ENCODE measurements at places on chromosomes 5 and 9.

DNA sequence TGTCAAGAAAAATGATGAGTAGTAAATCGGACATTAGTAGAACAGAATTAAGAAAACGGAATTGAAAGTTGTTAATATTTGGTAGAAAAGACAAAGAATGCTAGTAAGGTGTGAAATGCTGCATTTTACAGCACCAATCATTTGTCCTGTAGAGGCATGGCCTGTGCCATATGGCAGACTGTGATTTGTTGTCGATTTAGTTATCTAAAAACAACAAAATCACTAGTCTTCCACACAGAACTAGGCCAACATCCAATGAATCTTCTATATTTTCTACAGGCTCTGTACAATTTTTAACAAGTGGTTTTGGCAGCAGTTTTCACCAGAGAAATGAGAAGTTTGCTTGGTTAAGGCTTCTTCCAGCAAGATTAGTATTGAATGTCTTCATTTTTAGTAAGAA lies 10.4 kb downstream of the HNRNPK start:
- no peak overlapping the region for H3K27ac ChIP-seq
- H3K27me3 ChIP-seq, result no peaks in the 10 kb centered on the region
- no peak overlapping the region for H3K4me3 ChIP-seq
- H3K36me3 ChIP-seq, result peaks cover 53% of the 10 kb centered on the region
- no peak for DNase-seq

DNA sequence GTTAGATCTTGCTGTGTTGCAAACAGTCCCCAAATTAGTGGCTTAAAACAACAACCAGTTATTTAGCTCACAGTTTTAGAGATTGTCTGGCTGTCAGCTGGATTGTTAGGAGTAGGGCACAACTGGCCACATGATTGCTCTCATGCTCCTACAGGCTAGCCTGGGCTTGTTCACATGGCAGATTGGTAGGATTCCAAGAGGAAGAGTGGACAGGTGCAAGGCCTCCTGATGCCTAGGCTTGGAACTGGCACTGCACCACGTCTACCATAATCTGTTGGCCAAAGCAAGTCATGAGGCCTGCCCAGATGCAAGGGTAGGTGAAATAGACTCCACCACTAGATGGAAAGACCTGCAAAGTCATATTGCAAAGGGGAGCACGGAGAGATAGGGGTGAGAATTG lies 76.4 kb downstream of the ACER2 start:
- no peaks in the 10 kb centered on the region for H3K27me3 ChIP-seq
- no peak overlapping the region for H3K4me3 ChIP-seq
- DNase-seq, result no peak
- no peaks in the 10 kb centered on the region for H3K36me3 ChIP-seq
- no peaks in the 10 kb centered on the region for H3K4me1 ChIP-seq

DNA sequence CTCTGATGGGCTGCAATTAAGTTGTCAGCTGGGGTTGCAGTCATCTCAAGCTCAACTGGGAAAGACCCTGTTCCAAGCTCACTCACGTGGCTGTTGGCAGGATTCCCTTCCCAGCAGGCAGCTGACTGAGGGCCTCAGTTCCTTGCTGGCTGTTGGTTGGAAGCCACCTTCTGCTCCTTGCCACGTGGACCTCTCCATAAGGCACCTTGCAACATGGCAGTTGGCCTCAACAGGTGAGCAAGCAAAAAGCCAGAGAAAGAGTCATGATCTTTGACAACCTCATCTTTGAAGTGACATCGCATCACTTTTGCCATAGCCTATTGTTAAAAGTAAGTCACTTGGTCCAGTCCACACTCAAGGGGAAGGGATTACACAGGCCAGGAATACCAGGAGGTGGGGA lies 17.8 kb upstream of the PRELID2 start:
- no peaks in the 10 kb centered on the region for H3K36me3 ChIP-seq
- no peaks in the 10 kb centered on the region for H3K4me1 ChIP-seq
- no peak for DNase-seq
- no peaks in the 10 kb centered on the region for H3K27me3 ChIP-seq

- no peak for DNase-seq
- no peak overlapping the region for H3K27ac ChIP-seq
- H3K4me1 ChIP-seq, result peaks cover 12% of the 10 kb centered on the region
- H3K4me3 ChIP-seq, result no peak overlapping the region
- H3K36me3 ChIP-seq, result no peaks in the 10 kb centered on the region
- no peaks in the 10 kb centered on the region for H3K27me3 ChIP-seq
Measured at GRCh38 chr5:138712324-138712723, 40.9 kb upstream of the CTNNA1 start.

DNA sequence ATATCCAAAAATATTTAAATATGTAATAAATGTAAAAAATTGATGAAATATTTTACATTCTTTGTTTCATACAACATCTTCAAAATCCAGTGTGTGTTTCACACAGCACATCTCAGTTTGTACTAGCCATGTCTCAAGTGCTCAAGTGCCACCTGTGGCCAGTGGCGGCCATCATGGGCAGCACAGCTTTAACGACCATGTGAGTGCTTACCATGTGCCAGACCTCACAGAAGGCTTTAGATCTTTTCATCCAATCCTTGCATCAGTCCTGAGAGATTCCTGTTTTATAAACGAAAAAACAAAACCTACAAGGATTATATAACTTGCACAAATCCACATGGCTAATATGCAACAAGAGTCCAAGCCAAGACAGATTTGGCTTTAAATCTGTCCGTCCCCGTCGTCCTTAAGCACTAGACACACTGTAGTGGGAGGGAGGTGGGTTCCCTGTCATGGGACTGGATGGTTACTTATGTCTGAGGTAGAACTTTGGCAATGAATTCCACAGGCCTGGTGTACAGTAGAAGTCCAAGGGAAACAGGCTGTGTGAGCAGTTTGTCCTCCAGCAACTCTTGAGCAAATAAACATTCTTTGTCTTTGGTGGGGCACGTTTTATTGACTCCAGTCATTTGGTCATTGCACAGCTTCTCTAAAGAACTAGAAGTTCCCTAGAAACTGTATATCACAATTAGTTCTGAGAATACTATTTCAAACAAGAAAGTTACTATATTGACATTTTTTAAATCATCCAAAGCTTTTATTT lies 25.0 kb upstream of the F2R start:
- no peaks in the 10 kb centered on the region for H3K4me1 ChIP-seq
- DNase-seq, result no peak
- H3K27ac ChIP-seq, result no peak overlapping the region
- no peak overlapping the region for H3K4me3 ChIP-seq
- no peaks in the 10 kb centered on the region for H3K36me3 ChIP-seq

GRCh38 chr5:130836729-130837649 lies 328.1 kb downstream of the HINT1 start:
- no peak overlapping the region for H3K27ac ChIP-seq
- peak overlapping the region; percentile 40 for H3K4me3 ChIP-seq
- H3K27me3 ChIP-seq, result no peaks in the 10 kb centered on the region
- H3K4me1 ChIP-seq, result no peaks in the 10 kb centered on the region
- H3K36me3 ChIP-seq, result no peaks in the 10 kb centered on the region
- DNase-seq, result peak; percentile 58

DNA sequence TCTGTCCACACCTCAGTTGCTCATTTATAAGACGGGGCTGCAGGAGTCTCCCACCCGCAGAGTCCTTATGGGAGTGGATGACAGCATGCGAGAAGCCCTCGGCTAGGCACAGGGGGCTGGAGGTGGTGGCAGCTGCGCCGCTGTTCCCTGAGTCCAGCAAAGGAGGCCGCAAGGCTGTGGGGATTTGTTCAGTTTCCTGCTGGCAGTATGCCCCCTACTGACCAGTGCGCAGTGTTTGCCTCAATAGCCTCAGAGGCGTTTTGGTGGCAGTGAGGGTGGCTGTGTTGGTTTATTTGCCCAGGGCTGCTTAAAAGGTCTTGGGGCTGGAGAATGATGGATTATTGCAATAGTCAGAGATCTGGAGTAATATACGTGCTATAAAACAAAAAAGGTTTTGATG lies 176.3 kb upstream of the OTULINL start:
- H3K27ac ChIP-seq, result no peak overlapping the region
- no peak for DNase-seq
- H3K27me3 ChIP-seq, result no peaks in the 10 kb centered on the region
